ENCODE measurements at places on chromosomes 1 and 21.

DNA sequence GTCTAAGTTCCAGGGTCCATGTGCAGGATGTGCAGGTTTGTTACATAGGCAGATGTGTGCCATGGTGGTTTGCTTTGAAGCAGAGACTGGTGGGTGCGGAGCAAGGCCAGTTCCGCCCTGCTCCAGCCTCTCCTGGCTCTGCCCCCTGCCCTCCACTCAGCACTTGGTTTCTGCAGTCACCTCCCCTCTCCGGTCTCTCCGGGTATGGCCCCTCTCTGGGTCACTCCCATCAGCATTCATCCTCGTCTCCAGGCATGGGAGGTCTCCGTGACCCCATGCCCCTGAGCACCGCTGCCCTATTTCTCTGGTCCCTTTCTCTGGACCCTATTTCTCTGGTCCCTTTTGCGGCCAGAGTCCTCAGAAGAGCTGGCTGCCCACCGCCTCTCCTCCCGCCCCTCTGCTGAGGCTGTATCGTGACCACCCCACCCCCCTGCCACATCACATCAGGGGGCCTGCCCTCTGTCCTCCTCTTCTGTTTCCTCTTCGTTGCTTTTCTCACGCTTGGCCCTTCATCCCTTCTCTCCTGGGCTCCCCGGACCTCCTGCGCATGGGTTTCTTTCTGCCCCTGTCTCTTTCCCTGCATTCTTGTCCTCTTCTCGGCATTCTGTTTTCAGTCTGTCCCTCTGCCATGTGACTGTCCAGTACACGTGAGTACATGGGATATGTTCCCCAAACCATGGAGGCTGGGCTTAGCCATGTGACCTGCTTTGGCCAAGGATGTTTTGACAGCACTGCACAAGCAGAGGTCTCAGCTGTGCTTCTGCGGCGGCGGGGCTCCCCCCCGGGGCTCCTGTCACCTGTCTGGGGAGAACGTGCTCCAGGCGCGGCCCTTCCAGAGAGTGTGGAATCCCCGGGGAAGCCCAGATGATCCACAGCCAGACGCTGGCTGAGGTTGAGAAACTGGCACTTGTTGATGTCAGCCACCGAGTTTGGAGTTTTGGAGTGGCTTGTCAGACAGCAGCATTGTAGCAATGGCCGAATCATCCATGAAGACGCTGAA, 54.4 kb upstream of the C1orf174 start:
- no peak for DNase-seq

DNA sequence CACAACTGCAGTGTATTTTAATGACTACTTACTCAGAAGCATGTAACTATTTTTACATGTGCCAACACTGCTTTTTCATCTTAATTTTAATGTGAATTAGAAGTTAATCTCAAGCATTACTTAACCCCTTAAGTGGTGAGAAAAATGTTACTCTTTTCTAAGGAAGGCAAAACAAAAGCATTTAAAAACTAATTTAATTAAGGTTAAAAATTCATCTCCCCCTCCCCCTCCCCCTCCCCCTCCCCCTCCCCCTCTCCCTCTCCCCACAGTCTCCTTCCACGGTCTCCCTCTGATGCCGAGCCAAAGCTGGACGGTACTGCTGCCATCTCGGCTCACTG, 27.4 kb upstream of the HP1BP3 start:
- DNase-seq: no peak

DNA sequence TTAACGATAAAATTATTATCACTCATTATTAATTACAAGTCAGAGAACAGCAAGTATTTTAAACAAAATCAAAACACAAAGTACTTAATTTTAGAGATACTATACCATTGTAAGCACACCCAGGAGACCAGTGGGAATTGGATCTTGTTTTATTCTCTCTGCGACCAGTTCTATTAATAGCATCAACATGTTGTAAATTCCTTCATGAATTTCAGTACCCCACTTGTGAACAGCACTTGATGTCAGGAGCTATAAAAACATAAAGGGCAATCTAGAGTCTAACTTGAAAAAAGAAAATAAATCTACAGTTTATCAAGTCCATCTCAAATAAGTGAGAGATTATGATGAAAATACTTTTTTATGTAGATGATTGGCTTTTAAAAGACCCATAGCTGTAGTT, 42.9 kb downstream of the USP24 start:
- no peak for DNase-seq

DNA sequence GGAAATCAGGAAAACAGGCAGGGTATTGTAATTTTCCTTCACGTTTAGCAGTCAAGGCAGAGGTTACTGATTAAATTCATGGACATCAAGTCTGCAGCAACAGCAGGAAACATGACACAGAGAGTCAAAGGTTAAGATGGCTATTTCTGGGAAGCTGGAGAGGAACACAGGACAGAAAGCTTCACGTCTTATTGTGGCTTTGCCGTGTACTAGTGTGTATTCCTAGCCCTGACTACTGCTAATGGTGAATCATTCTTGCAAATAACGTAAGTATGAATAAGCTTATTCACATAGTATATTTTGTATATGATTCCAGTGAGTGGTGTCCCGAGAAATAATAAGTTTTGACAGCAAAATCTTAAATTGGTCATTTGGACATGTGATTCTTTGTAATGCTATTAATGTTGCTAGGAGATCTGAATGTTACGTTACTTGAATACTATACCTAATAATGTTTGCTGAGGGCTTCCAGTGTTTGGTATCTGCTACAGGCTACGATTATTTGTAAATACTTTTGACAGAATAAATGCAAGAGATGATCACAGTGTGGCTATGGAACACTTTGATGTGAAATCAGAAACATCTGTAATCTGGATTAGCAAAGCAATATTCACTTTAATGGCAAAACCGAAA, 77.4 kb downstream of the DISP1 start:
- DNase-seq: no peak

GRCh38 chr1:203296460-203297073, 8.8 kb upstream of the BTG2 start:
- DNase-seq: peak; percentile 45

DNA sequence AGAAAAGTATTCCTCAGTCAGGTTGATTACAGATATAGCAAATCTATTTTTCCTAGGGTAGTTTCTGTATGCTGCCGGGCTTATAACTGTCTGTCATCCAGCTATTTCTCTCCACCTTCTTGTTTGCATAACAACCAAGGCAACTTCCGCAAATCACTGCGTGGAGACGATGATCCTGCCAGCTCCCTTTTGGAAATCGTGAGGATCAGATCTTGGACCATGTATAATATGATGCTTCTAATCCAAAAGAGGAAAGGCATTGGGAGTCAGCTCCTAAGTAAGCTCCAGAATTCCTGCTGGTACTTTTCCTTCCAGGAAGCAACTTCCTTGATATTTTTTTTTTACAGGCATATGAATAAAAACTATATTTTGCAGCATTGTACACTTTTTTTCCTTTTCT, 445 bp upstream of the RGS4 start:
- DNase-seq: peak; percentile 17

DNA sequence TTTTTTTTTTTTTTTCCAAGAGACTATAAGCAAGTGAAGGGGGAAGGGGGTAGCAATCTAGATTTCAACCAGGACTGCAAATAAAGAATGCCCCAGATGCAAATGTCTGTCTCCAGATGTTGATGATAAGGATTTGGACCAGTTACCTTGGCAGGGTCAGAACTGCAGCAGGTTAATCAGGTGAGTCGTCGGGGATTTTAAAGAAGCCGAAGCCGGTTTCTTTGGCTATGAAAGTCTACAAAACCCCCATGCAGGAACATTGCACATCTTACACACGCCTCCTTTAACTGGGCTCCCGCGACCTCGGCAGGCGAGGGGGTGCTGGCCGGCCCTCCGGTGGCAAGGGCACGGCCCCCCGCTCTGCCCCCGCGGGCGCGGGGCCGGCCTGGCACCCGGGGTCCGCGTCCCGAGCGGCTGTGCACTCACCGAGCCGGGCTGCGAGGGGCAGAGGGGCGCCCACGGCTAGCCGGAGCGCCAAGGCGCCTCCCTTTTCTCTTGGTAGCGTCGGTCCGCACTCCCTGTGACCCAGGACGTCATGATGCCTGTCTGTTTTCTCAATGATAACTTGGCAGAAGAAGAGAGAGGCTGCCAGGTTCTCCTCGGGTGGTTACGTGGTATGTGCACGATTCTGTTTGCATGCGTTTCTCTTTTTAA, 366.3 kb upstream of the ESRRG start:
- DNase-seq: no peak

DNA sequence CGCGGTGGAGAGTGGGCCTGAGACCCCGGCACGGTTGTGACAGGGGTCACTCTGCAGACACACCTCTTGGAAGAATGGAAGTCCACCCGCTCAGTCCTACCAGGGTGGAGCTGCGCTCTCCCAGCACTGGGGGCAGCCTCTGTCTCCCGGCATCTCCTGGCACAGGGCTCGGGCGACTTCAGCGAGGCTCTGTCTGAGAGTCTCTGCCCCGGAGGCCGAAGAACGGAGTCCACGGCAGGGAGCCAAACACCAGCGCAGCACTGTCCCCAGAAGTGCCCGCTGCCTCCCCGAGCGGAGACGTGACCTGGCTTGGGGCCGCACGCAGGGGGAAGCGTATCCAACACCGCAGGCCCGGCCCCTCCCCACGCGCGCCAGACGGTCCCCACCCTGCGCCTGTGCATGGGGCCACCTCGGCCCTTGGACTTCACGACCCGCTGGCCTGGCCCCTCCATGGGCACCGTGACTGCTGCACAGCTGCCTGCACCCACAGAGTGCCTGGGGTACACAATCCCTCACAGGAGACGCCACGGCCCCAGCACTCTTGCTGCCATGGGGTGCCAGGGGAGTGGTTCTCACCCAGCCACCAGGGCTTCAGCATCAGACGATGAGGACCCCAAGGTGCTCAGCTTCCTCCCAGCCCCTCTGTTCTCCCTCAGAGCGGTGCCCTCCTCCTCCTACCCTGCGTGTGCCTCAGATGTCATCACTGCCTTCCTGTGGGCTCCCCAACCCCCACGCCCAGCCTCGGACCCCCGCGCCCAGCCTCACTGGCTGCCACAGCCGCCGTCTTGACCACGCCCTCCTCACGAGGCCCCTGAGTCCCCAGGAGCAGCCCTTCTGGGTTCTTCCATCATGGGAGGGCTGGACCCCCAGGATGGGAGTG, 14.9 kb upstream of the RNF223 start:
- no peak for DNase-seq
